ENCODE measurements at places on chromosomes 5 and 9.
A peak's percentile ranks its signal among the peaks of the same experiment; 100 is the strongest.

DNA sequence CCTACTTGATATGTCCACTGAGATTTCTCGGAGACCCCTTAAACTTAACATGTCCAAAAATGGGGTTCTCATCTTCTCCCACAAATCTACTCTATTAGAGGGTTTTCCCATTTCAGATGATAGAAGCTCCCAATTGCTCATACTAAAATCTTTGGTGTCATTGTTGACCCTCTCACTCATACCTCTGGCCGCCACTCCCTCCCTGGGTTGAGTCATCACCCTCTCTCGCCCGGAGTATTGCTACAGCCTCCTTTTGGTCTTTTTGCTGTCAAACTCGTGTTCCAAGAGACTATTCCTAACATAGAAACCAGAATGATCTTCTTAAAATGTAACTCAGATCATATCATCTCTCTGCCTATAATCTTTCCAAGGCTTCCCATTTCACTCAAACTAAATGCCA, 91.0 kb upstream of the GNAQ start:
- DNase-seq = no peak

GRCh38 chr5:76794871-76795270, 24.0 kb upstream of the F2RL1 start:
- no peak for DNase-seq

GRCh38 chr9:8259028-8259427, 459.4 kb upstream of the DMAC1 start:
- no peak for DNase-seq

- peak; percentile 31 for DNase-seq
Observed at GRCh38 chr5:163458778-163459385, 1.0 kb downstream of the NUDCD2 start.

DNA sequence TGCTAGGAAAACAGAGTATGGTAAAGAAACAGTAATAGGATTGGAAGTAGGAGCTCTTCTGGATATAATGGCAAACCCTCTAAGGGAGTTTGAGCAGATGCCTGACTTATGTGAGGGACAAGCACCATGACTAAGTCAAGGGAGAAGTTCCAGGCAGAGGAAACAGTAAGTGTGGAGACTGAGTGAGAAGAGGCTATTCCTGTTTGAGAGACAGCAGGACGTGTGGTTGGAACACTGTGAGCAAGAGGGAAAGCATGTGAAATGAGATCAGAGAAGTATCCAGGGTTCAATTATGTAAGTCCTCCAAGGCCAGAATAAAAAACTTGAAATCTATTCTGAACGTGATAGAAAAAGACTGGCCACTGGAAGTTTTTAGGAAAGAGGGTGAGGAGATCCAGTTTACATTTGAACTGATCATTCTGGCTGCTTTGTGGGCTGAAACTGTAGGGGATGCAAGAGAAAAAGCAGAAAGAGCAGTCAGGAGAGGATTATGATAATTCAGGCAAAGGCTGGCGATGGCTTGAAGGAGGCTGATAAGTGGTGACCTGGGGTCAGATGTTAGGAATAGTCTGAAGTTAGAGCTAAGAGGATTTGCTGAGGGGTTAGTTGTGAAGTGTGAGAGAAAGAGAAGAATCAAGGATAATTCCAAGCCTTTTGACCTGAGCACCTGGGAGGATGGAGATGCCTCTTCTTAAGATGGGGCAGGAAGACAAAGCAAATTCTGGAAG, 19.2 kb downstream of the DMAC1 start:
- no peak for DNase-seq

- no peak for DNase-seq
Observed at GRCh38 chr5:67377631-67378030, 181.0 kb upstream of the CD180 start.

DNA sequence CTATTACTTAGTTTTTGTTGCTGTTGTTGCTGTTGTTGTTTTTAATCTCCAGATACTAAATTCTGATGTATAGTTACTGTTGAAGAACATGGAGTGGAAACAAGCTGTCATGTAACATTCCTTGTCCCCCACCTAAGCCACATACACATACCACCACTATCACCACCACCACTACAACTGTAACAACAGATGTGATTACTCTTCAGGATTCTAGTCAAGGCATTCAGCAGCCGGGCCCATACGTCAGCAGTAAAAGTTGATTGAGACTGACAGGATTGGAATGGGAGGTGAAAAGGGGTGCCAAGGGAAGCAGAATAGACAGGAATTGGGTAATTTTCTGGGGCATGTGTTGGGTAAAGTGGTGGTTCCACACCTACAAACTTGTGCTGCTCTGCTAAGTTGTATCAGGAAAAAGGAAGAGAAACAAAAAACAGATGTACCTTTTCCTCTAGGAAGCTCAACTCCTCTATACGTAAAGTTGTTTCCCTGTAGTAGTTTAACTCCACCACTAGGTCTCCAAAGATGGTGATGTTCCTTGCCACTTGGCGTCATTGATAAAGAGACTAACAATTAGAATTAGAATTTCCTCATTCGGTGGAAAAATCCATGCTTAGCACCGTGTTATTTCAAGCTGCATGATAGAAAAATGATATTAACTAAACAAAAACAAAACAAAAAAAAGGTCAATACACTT, 138.6 kb downstream of the ARRDC3 start:
- no peak for DNase-seq

- DNase-seq = no peak
Observed at GRCh38 chr5:176474476-176474875, 26.3 kb downstream of the FAF2 start.

GRCh38 chr9:87682085-87682484, 43.8 kb upstream of the CTSL start:
- no peak for DNase-seq

- no peak for DNase-seq
Observed at GRCh38 chr9:84702471-84702870, 32.9 kb downstream of the NTRK2 start.

- DNase-seq = no peak
Observed at GRCh38 chr5:135245521-135246499, 153.2 kb downstream of the MACROH2A1 start.

DNA sequence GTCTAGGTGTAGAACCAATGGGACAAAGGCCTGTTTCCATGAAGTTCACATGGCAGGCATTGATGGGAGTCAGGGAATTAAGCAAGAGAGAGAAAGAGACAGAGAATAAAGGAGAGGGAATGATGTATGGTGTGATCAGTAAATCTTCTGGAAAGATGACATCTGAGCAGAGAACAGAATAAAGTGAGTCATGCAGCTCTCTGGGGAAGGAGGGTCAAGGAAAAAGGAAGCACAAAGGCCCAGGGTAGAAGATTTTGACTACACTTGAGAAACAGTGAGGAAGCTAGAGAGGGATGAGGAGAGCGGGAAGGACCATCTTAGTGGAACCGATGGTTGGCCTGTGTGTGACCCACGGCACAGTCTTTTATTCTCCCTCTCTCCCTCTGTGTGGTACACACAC, 425.9 kb downstream of the SPOCK1 start:
- DNase-seq = no peak

DNA sequence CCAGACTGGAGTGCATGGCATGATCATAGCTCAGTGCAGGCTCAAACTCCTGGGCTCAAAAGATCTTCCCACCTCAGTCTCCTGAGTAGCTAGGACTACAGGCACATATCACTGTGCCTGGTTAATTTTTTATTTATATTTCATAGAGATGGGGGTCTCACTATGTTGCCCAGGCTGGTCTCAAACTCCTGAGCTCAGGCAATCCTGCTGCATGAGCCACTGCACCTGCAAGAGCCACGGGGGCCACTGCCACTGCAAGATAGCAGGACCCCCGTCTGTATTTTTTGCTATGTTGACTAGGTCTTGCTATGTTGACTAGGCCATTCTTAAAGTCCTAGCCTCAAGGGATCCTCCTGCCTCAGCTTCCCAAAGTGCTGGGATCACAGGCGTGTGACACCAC, 6.5 kb downstream of the CYSTM1 start:
- no peak for DNase-seq

DNA sequence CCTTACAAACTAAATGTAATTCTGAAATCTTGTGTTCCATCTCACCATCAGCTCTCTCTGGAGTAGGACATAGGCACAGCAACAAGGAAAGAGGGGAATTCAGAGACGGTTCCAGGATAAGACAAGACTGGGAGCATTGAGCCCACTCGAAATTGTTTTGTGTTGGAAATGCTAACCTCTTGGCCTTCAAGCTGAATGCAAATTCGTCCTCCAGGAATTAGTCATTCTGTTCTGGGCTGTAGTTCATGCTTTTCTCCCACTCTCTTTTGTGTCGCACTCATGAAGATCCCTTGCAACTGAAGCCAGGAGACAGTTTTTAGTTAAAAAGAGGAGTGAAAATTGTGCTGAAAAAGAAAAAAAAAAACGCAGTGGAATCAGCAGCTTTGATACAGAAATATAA, 121.7 kb upstream of the SEMA6A start:
- no peak for DNase-seq

DNA sequence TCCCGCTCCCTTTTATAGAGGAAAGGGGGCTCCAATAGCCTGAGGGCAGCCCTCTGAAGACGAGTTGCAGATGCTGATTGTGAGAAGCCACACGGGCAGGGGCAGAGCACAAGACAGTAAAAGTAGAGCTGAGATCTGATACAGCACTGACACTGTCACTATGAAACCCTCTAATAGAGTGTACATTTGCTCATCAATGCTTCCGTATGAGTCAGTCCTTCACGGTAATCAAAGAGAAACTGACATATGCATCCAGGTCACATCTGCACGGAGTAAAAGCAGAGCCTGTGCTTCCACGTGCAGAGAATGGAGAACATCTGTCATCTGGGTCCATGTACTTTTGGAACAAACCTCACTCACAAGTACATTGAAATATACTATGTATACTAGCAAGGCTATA, 60.6 kb upstream of the TMEM215 start:
- no peak for DNase-seq

DNA sequence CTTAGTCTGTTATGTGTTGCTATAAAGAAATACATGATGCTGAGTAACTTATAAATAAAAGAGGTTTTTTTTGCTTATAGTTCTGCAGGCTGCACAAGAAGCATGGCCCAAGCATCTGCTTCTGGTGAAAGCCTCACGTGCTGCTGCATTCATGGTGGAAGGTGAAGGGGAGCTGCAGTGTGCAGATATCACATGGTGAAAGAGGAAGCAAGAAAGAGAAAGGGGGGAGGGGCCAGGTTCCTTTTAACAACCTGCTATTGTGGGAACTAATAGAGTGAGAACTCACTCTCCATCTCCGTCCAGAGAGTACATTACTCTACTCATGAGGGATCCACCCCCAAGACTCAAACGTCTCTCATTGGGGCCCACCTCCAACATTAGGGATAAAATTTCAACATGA, 12.5 kb upstream of the PARP8 start:
- no peak for DNase-seq

DNA sequence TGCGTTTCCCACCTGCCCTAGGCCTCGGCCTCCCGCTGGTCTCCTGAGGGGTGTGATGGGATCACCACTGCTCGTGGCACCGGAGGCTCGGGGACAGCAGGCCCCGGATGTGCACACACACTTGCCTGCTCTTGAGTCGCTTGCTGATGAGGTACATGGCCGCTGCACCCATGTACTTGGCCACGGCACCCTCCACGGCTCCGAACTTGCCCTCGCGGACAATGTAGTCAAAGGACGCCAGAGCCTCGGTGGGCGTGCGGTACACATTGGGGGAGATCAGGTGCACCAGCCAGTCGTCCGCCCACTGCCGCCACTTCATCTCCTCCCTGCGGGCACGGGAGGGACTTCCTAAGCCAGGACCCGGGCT, 4.7 kb downstream of the PTGES2 start:
- DNase-seq = no peak

- DNase-seq = no peak
Observed at GRCh38 chr5:3394891-3395599, 200.6 kb upstream of the IRX1 start.

DNA sequence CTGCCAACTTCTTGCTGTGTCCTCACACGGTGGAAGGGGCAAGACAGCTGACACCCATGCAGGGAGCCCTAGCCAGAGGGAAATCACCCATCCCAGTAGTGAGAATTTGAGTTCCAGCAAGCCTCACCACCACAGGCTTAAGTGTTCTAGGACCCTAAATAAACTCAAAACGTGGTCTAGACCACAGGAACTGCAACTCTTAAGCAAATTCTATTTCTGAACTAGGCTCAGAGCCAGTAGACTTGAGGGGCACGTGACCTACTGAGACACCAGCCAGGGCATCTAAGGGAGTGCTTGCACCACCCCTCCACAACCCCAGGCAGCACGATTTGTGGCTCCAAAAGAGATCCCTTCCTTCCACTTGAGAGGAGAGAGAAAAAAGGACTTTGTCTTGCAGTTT, 96.0 kb upstream of the PHF24 start:
- no peak for DNase-seq

- DNase-seq = no peak
Observed at GRCh38 chr5:29587832-29588231, 1605.7 kb upstream of the CDH6 start.

GRCh38 chr9:84111726-84112125, 131.1 kb downstream of the RMI1 start:
- DNase-seq = no peak

GRCh38 chr5:65862384-65862783, 64.0 kb upstream of the ERBIN start:
- no peak for DNase-seq
